ENCODE measurements at places on chromosomes 1 and 21.

DNA sequence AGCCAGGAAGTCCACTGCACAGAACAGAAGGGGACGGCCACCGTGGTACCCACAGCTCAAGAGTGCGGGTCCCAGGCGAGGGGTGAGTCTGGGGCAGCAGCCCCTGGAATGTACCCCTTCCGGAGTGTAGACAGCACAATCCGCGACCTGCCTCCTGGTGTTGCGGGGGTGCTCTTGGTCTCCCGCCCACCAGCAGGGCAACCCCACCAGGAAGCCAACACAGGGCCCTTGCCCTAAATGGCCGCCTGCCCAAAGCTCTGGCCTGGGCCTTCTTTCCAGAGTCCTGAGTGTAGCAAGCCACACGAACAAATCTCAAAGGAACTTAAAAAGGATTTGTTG lies 1.1 kb upstream of the SLC19A1 start:
- no peak for DNase-seq

GRCh38 chr1:54163573-54163972 lies 10.8 kb upstream of the CDCP2 start:
- DNase-seq: no peak

GRCh38 chr1:28577738-28578536 lies 14.1 kb upstream of the RAB42 start:
- no peak for DNase-seq

GRCh38 chr21:38310646-38311485 lies 54.1 kb downstream of the KCNJ15 start:
- peak; percentile 56 for DNase-seq
